Fibroblast of the conjunctiva (primary cell): ENCODE measurements at places on chromosomes 16 and 17.

- DNase-seq: no peak
These were observed 11.4 kb downstream of the CCR7 start for GRCh38 chr17:40553694-40554534.

DNA sequence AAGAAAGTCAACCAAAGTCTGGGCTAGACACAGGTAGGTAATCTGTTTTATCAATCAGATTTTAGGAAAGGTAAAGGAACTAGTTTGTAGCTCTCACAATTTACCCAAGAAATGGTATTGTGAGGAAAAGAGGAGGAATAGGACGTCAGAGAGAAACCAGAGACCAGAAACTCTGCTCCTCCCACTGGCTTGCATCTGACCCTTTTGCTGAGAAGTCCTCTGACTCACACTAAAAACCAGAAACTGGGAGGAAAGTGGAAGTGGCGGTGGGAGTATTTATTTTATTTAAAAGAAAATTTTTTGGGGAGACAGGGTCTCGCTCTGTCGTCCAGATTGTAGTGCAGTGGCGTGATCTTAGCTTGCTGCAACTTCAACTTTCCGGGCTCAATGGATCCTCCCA is 38.0 kb upstream of the MNT start:
- no peak for DNase-seq

- DNase-seq: no peak
These were observed 610.7 kb downstream of the TMEM114 start for GRCh38 chr16:7979448-7980132.

DNA sequence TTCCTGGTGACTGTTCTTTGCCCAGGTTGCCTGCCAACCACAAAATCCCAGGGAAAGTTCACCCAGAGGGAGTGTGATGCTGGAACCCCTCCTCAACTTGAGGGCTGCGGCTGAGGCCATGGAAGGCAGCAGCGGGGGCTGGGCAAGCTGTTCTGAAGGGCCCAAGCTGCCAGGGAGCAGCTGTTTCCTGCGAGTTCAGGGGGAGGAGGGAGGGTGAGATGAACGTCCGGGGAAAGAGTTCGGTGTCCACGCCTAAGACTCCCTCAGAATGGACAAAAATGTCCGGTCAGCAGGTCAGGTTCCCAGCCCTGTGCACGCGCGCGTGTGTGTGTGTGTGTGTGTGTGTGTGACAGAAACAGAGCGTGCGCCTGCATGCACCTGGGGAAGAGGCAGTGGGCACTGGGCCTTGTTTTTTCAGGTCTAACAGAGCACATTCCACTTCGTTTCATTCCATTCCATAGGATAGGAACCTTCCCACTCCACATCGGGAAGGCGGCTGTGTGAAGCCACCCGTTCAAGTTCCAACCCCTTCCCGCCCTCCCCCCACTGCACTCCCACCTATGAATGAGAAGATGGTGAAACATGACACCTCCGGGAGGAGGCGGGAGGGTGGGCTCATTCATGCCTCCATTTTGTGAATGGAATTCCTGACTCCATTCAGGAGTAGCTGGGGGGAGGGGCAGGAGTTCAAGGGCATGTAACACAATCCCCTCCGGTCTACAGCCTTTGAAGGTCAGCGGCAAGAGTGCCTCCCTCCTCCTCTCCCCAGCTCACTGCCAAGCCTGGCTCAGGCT is 15.7 kb downstream of the ETV4 start:
- peak; percentile 79 for DNase-seq
